ENCODE measurements at places on chromosomes 1 and 21.
A peak's percentile ranks its signal among the peaks of the same experiment; 100 is the strongest.

- DNase-seq, result no peak
These were observed 292.2 kb downstream of the SMYD3 start for GRCh38 chr1:246214708-246215509.

GRCh38 chr1:201902198-201902597 is 13.5 kb downstream of the SHISA4 start:
- DNase-seq, result no peak

DNA sequence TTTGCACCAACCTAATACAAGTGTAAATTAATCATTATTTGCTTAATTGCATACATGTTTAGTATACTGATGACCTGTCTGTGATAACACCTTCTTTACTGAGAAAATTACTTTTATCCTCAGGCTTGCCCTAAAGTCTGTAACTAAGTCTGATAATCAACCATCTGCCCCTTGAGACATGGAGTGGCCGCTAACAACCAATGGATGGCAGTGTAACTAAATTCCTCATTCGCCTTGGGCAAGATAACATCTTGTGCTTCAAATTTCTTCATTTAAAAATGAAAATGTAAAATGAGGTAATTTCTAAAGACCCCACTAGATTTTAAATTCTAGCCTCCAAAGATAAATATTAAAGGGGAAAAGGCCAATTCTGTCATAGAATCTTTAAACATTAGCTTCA is 85.1 kb downstream of the ENAH start:
- DNase-seq, result no peak

- no peak for DNase-seq
These were observed 244.5 kb downstream of the NEGR1 start for GRCh38 chr1:72037745-72038343.

GRCh38 chr1:169201084-169201619 is 94.7 kb downstream of the ATP1B1 start:
- no peak for DNase-seq

- DNase-seq, result no peak
These were observed 35.7 kb upstream of the CLSTN1 start for GRCh38 chr1:9859281-9860014.

- no peak for DNase-seq
These were observed 156.0 kb downstream of the PGBD5 start for GRCh38 chr1:230270185-230270558.

DNA sequence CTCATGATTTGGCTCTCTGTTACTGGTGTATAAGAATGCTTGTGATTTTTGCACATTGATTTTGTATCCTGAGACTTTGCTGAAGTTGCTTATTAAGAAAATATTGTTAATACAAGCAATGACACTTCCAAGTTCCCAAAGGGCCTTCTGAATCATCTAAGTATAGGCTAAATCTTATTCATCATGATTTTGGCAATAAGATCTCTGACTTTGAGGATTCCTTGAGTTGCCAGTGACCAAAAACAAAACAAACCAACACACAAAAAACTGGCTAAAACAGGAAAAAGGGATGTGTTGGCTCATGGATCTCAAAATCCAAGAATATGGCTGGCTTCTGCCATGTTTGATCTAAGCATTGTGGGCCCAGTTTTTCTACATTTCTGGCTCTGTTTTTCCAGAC is 163.4 kb downstream of the HHIPL2 start:
- no peak for DNase-seq

DNA sequence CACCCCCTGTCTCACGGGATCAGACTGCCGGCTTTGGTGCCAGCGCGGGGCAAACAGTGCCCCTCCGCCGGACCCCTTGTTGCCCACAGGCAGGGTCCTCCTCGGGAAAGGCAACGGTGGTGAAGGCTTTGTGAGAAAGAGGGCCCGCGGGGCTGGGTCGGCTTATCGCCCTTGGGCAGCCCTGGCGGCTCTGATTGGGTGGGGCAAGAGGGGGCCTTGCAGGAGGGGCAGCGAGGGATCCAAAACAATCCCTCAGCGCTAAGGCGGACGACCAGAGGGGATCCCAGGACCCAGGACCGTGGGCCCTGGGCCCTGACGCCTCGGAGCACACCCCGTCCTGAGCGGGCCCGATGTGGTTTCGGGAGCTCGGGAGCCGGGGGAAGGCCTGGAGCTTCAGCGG is 3.9 kb upstream of the ZNF678 start:
- DNase-seq, result no peak

GRCh38 chr1:173502104-173502503 is 25.0 kb downstream of the PRDX6 start:
- no peak for DNase-seq

GRCh38 chr21:41338455-41338854 is 21.9 kb downstream of the FAM3B start:
- DNase-seq, result no peak

GRCh38 chr1:159839116-159839849 is 12.6 kb downstream of the SLAMF8 start:
- DNase-seq, result no peak

GRCh38 chr1:156052862-156053767 is 483 bp downstream of the UBQLN4 start:
- DNase-seq, result peak; percentile 79

DNA sequence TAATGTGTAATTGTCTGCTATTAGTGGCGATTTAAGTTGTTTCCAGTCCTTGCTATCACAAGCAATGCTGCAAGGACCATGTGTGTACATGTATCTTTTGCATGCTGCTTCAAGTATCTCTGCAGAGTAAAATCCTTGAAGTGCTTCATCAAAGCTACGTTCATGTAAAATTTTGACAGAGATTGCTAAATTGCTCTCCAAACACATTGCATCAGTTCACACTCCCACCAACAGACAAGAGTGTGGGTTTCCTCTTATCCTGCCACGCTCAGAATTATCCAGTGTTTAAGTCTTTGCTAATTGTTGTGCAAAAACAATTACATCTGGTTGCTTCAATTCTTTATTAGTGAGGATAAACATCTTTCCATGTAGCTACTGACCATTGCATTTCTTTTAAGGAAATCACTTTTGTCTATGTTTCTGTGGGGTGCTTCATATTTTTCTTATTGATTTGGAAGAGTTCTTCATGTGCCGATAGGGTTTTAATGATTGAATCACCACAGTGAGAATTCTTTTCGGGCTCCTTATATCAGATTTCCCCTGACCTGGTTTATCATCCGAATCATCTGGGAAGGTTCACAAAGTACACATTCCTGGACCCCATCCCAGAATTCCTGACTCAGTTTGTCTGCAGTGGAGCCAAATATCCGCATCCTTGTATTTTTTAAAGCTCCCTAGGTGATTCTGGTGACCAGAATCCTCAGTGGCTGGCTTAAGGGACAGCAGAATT is 56.3 kb upstream of the GALNT2 start:
- no peak for DNase-seq
